ENCODE measurements at places on chromosomes 2 and 18.

GRCh38 chr2:203533676-203534591, 1.2 kb downstream of the RAPH1 start:
- DNase-seq = peak; percentile 59

DNA sequence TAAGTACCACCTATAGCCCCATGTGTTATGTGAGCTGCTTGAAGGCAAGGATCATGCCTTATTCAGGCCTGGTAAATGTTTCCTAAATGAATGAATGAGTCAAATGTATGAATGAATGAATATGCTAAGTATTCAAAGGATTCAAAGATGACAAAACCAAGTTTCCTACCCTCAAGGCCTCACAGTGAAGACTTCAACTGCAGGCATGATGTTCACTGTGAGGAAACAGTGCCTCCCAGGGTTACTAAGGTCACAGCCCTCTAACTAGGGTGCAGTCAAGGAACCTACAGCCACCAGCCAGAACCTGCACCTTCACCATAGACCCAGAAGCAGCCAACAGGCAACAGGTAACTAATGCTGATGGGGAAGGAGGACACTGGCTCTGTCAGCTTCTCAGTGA, 69.3 kb downstream of the SUMO1 start:
- DNase-seq = no peak

DNA sequence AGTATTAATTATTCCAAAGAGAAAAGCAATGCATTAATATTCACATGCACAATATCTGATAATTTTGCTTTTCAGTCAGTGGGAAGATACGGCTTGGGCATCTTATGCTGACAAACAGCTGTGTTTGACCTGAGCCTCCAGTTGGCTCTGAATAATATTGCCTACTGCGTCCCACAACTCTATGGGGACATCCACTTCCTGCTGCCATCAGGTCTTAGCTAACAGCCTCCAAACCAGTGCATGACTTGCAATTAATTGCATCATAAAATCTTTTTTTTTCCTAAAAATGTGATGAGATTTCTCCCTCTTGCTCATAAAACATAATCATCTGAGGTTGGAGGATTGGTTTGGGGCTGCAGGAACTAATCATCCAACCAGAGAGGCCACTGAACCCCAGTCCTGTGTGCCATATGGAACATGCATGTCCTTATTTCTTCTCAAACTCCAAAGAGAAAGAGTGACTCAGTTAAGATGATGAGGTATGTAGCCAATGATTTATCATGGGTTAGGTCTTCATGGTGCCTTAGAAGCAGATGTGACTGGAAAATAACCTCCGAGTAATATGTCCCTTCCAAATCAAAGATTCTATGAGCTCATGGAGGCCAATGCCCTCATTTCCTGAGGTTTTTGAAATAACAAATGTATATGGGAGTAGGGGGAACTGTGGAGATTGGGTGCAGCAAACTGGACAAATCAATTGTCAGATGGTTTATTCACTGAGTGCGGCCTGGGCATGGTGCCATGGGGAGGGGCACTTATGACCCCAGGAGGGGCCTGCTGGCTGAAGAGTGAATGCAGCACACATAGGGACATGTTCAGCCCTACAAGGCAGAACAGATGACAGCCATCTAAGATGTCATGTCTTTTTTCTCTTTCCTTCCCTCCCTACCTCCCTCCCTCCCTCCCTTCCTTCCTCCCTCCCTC, 39.4 kb downstream of the EDAR start:
- DNase-seq = no peak

DNA sequence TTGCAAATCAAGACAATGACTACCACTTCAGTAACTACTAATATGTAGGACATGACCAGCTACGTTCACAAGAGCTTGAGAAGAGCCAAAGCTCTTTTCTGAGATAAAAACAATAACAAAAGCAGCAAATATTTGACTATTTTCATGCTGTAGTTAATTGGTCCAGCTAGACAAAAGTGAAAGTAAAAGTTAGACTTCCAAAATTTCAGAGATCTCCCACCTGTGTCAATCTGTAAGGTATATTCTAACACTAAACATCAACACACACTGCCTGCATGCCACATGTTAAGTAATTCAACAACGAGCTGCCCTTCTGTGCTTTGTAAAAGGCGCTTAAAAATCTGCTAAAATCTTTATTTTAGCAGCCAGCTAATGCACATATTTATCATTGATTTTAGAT, 185.9 kb downstream of the SLC39A10 start:
- no peak for DNase-seq

DNA sequence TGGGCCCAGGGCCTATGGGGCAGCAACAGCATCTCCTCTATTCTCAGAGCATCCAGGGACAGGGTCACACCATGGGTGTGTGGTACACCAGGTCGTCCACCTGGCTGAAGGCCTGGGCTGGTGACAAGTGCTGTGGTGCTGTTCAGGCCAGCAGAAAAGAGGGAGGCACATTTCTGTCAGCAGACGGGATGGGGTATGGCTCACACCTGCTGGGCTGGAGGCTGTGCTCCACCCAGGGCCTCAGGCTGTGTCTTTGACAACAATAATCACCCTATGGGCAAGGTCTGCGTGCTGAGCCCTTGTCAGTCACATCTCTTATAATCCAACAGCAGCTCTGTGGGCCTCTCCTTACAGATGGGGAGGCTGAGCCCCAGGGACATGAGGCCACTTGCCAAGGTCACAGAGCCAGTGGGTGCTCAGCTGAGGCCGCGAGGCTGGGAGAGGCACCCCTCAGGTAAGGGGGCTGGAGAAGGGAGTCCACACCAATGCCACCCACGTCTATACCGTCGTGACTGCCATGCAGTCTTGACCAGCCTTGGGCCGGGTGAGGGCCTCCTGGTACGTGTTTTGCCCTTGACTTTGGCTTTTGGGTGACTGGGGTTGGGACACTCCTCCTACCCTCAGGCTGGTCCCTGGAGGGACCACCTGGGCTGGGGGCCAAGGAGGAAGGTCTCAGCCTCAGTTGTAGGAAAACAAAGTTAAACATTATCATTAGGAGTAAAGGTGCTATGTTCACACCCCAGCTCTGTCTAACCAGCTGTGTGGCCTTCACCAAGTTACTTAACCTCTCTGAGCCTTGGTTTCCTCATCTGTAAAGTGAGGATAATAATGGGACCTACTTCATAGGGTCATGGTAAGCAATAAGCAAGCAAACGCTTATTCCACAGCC, 5.6 kb upstream of the HS6ST1 start:
- DNase-seq = no peak

DNA sequence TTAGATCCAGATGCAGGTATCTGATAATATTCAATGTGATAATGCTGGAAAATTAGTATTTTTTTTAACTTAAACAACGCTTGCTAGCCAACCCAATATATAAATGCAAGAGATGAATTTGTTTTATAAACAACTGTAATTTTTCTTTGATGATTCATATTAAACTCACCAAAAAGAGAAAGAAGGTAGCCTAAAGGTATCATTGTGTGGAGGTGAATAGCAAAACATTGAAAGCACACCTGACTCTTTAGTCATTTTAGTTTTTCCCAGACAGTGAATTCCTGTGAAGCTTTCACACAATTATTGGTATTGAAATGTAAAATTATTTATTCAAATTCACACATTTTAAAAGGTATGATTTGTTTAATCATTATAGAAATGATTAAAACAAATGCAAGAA, 424.0 kb downstream of the NR4A2 start:
- no peak for DNase-seq

DNA sequence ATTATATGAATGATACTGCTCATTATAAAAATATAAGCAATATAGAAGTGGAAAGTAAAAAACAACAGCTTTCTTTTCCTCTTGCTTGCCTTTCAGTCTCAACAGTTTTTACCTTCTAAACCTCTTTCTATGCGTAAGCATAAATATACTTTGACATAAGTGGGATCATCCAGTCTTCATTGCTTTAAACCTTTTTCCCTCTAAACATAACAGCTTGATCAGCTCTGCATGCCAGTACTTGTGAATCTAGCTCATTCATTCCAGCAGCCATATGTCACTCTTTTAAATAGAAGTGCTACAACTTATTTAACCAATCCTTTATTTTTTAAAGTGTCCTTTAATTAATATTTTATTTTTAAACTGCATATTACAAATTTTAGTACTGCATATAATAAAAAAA, 88.1 kb downstream of the TTC27 start:
- no peak for DNase-seq

GRCh38 chr18:13461936-13462335, 243.4 kb downstream of the LDLRAD4 start:
- no peak for DNase-seq

- no peak for DNase-seq
These were observed 9.7 kb upstream of the ATG16L1 start for GRCh38 chr2:233241803-233242202.

GRCh38 chr2:200300638-200301314, 5.7 kb upstream of the SPATS2L start:
- no peak for DNase-seq

GRCh38 chr18:63109802-63110201, 209.8 kb downstream of the BCL2 start:
- DNase-seq = no peak

GRCh38 chr2:94994063-94994913, 31.2 kb upstream of the MAL start:
- no peak for DNase-seq

DNA sequence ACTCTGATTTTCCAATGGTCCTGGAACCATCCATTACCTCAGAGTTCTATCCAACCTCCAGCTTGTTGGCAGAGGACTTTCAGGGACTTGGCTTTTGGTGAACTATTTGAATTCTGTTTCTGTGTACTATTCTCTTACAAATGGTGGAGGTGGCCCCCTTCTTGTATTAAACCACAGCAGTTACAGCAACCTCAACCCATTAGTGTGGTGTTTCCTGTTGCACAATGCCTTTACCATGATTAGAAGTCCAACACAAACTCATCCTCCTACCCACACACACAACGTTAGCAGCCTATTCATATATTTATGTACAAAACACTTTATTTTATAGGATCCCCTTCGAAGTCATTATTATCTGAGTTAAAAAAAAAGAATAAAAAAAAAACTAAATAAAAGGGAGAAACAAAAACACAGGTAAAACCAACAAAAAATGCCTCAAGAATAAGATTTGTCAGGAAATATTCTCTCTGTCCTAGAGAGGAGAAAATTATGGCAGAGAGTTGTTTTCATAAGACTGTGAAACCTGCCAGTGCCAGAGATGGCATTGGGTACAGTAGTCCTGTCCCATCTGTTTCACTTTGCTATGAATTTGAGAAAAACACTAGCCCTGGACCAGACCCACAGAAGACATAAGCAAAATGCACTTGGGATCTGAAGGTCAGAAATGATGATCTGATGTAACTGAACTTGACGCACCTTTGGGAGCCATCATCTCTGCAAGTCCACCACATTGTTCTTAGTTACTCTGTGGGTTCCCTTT, 1896.0 kb upstream of the PIK3C3 start:
- DNase-seq = no peak

DNA sequence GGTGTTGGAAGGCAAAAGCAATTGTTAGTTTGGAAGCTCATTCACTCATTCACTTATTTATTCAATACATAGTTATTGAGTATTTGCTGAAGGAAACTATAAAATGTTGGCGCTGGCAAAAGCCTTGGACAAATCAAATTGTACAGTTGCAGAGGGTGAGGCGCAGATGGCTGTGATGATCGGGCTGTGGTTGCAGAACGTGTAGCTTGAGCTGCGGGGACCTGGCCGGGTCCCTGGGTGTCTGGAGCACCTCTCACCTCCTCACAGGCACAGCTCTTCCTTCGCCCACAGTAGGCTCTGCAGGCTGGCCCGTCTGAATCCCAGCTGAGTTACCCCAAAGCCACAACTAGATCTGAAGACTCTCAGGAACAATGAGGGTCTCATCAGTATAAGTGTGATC, 72.7 kb downstream of the LDLRAD4 start:
- no peak for DNase-seq

- DNase-seq = no peak
These were observed 181.3 kb upstream of the UBE2E3 start for GRCh38 chr2:180799141-180799540.

- DNase-seq = no peak
These were observed at the start of gene MALL for GRCh38 chr2:110115291-110116032. MALL (minus strand) TSS chr2:110115822; CDS start chr2:110115792, 30 bp downstream.

DNA sequence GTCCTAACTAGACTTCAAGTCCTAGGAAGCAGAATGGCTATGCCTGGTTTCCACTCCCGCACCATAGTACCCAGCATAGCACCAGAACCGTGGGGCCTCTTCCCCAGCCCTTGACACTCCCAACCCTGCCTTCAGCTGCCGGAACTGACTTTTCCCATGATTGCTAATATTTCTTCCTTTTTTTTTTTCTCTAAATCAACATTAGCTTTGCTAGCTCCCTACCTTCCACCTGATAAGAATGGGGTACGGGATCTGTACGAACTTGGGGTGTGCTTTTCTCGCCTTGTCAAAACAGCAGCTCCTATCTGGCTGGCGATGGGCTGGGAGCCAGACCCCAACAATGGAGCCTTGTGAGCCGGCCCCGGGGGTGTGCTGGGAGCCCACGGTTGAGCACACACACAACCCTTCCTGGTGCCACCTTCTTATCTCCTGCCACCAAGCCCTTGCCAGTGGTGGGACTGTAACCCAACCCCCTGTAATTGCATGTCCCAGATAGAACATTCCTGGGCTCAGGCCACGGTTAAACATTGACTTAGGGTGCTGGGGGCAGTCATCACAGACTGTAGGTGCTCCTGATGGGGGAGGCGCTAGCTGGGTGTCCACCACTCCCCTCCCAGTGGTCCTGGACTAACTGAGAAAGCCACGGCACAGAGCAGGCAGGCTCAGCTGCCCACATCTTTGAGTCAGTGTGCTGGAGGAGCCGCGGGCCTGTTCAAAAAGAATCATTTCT, 213.0 kb upstream of the HAAO start:
- DNase-seq = no peak

GRCh38 chr2:111663471-111664274, 220.3 kb downstream of the ANAPC1 start:
- no peak for DNase-seq

DNA sequence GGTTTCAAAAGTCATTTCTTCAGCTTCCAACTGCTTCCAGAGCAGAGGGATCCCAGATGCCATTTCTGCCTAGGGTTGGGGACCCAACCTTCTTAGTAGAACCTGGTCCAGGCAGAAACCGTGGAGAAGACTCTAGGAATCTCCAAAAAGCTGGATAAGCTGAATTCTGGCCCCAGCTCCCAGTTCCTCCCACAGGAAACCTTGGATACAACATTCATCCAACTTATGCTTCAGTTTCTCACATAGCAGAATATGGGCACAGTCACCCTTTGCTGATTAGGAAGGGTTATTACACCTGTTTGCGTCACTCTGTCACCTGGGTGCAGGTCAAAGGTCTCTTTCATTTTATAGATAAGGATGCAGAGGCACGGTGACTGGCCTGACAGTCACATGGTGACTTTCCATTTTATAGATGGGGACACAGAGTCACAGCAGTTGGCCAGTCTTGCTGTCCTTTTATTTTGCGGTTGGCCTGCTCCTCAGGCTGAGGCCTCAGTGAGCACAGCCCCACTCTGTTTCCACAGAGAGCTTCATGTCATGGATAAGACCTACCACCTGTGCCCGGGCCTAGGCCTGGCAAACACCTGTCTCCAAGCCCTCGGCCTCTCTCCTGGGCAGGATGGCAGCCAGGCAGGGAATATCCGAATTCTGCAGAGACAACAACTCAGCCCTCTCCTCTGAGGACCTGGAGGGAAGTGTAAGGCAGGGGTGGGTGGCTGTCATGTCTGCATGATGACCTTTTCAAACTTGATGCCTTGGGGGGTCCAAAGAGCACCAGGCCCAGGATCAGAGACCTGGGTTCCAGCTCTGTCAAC, 148.8 kb downstream of the SMAD7 start:
- no peak for DNase-seq

GRCh38 chr18:10269261-10269660, 185.2 kb upstream of the APCDD1 start:
- no peak for DNase-seq
